ENCODE measurements at places on chromosomes 3 and 15.

GRCh38 chr15:70243686-70244540 is 146.2 kb upstream of the TLE3 start:
- no peak for DNase-seq

GRCh38 chr3:139248593-139249255 is 95.1 kb upstream of the MRPS22 start:
- DNase-seq: no peak

DNA sequence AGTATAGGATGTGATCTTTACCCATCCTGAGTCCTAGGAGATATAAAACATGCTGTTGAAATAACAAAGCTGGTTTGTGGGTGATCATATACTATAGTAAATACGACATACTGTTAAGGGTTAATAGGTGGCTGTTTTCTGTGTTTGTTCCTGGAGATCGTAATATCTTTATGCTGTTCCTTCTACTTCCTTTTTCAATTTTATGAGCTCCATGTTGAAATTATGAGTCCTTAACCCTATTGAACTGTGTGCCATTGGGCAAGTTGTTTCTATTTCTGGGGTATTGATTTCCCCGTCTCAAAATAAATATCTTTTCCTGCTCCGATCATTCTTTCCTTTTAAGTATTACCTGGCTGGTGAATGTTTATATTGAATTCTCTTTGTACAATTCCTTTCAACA is 115.1 kb downstream of the LPP start:
- no peak for DNase-seq

GRCh38 chr3:11625376-11626083 is 18.2 kb downstream of the VGLL4 start:
- no peak for DNase-seq

- DNase-seq: no peak
These were observed 428.2 kb downstream of the NLGN1 start for GRCh38 chr3:173825730-173826129.

DNA sequence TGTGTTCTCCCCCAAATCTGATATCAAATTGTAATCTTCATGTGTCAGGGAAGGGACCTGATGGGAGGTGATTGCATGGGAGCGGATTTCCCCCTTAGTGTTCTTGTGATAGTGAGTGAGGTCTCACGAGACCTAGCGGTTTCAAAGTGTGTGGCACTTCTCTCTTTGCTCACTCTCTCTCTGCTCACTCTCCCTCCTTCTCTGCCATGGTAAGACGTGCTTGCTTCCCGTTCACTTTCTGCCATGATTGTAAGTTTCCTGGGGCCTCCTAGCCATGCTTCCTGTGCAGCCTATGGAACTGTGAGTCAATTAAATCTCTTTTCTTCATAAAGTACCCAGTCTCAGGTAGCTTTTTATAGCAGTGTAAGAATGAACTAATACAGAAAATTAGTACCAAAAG is 30.6 kb upstream of the OR5H6 start:
- DNase-seq: no peak

DNA sequence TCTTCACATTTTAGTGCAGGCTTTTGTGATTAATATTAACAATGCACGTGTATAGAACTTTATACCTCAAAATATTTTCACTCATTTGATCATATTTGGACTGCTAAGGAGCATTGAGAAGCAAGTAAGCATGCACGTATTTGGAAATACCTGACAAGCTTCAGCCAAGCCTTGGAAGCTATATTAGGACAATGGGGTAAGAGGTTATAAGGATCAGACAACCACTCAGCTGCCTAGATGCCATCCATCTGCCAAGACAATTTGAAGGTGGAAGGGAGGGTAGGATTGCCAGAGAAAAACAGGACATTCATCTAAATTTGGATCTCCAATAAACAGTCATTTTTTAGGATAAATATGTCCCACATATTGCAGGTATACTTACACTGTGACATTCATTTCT is 394.9 kb upstream of the CFAP20DC start:
- DNase-seq: no peak

- DNase-seq: peak; percentile 55
These were observed 533.5 kb downstream of the IGSF11 start for GRCh38 chr3:118501152-118501551.

DNA sequence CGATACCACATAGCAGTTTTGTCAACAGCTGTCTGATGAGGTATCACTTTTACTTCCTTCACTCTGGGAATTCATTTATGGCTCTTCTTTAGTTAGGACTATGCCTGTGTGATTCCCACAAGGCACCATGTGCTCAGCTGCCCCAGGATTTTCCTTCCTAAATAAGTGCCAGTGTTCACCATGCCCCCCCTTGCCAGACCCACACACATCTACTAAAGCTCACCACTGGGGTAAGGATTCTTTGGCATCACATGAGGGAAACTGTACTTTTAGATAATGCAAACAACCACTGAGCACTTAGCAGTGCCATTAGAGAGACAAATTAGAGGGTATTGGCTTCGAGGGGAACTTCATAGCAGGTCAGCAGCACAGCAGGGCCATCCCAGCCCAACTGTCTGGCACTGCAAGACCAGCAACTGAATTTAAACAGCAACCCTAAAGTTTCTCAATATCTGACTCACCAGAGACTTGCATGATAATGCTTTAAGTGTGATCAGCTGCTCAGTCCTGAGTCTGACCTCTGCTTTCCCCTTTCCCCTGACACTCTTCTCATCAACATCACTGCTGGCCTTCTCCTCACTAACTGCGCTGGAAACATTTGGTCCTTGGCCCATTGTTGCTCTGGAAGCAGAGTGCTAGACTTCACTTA is 114.3 kb downstream of the STAC start:
- DNase-seq: no peak

DNA sequence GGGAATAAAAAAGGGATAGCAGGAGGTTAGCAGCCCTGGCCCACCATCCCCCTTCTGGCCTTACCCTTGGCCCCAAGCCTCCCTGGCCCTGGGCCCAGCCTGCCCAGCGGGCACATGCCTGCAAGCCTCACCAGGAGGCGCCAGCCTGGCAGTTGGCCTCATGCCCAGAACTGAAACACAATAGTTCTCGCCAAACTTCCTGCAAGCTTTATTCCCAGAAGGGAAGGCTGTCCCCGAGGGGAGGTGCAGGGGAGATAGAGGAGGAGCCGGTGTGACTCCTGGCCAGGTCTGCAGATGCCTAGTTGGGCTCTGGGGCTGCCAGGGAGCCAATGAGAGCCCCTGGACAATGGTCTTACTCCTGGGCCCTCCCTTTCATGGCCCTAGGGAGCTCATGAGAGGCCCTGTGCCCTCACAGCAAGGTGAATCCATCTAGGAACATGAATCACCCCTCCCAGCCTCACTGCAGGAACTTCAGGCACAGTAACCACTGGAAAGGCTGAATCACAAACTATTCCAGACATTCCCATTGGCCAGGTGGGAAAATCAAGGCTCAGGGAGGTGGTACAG is 4.0 kb downstream of the CCDC33 start:
- DNase-seq: peak; percentile 86

Measured in globus pallidus (tissue), 1 donor.